ENCODE measurements at places on chromosomes 11 and 22.

DNA sequence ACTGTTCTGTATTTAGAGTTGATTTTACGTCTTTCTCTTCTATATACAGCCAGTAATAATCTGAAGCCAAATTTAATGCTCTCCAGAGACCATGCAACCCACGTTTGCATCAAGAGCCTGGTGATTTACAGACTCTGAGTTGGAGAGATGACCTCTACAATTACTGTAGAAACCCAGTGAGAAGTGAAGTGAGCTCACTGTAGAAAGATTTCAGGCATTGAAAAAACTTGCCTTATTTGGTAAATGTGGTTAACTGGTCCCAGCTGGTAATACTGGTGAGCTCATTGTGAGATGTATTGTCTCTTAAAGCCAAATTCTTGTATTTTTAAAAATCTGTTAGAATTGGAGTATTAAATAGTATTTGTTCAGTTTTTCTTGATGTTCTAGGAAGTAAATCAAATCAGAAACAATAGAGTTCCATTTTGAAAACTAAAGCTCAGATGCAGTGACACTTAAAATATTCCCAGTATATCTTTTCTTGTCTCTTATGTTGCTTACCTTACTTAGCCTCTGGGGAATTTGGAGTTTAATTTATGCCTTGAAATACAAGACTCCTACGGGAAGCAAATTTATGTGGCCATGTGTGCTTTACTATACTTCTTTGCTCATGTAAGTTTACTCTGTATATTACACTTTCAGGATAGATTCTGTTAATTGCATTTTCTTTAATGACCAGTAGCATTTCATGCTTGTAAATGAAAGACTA is 189.9 kb downstream of the ARHGAP42 start:
- no peak for DNase-seq

GRCh38 chr11:27255447-27255828 is 107.6 kb downstream of the CCDC34 start:
- no peak for DNase-seq

GRCh38 chr11:1503708-1504104 is 17.1 kb upstream of the MOB2 start:
- no peak for DNase-seq

DNA sequence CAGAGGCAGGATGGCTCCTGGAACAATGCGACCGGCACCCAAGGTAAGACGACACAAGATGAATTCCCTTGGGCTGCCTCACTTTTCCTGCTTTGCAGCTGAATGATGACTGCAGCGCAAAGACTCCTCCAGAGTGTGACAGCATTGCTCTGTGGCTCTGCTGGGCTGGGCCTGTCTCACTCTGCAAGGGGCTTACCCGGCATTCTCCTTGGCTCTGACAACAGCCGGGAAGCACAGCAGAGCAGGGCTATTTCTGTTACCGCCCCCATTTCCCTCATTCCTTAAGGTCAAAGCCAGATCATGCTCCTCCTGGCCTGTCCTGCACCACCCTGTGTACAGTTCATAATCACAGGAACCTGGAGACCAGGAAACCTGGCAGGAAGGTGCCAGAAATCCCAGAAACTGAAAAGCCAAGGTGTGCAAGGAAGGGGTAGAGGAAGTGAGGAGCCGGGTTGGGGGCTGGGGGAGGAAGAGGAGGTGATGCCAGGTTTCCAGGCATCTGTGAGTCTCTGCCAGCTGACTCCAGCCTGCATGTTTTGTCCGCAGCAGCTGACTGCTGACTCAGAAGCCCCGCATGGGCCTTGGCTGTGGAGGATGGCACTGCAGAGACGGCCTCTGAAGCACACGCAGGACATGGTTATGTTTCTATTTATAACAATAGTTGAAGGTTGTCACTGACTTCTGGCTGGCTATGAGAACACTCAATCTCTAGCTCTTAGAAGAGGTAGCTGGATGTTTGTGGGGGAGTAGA is 113.6 kb downstream of the MICAL3 start:
- DNase-seq = peak; percentile 63

GRCh38 chr11:24848857-24849256 is 352.0 kb downstream of the LUZP2 start:
- no peak for DNase-seq

GRCh38 chr11:126722006-126722736 is 278.4 kb downstream of the KIRREL3 start:
- no peak for DNase-seq

GRCh38 chr11:122023614-122024250 is 92.3 kb downstream of the BLID start:
- no peak for DNase-seq

- DNase-seq = no peak
Observed at GRCh38 chr11:7251836-7252682, at the start of gene SYT9. SYT9 (plus strand) TSS chr11:7251904; CDS start chr11:7252187, 283 bp downstream.

Data from inflammatory macrophage treated with lipopolysaccharide for 4 hours (primary cell).